HTR-8/SVneo (cell line): ENCODE measurements at places on chromosomes 2 and 18.

DNA sequence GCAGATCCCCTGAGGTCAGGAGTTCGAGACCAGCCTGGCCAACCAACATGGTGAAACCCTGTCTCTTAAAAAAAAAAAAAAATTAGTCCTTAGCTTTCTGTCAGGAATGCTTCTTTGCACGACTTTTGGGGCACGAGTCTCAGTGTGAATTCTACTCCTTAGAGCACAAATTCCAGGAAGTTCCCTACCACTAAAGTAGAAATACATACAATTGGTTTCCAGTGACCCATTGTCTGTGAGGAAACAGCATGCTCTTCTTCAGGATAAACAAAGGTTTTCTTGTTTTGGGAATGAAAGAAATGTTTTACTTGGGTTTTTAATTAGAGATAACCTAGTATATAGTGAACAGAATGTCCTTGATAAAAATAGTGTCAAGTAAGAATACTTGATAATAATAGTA is 23.7 kb downstream of the PSMA8 start:
- no peak for DNase-seq

DNA sequence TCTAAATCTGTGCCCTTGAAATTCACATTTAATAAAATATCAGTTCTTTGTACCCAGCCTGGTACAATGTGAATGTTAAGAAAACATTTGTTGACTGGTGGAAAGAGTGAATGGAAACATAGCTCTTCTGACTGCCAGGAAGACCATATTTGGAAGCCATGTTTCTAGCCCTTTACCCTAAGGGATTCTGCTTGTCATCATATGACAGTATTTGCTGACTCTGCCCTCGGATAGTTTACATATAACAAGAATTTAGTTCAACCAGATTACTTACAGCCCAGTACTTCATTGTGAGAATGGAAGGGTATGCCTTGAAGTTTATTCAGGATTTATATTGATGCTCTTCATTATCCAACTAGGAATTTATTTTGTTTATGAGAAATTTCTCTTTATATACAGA is 13.8 kb upstream of the KCNS3 start:
- DNase-seq: no peak

GRCh38 chr2:212344131-212344530 is 194.5 kb downstream of the ERBB4 start:
- DNase-seq: no peak

DNA sequence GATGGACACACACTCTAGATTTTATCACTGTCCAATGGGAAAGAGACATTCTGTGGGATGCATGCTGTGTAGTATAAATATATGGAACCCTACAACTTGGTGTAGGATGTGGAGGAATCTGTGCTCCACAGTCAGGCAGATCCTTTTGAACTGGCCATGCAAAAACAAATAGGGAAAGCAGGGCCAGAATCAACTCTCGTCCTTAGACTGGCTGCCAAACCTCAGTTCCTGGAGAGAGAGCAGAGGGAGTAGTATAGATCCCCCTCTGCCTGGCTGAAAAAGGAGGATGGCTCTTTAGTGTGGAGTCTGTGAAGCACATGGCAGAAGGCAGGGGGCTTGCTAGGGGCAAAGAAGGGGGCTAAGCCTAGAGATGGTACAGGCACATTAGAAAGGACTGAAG is 84.7 kb downstream of the LYPD6 start:
- DNase-seq: no peak

GRCh38 chr2:150607390-150607811 is 119.9 kb upstream of the RND3 start:
- no peak for DNase-seq

- no peak for DNase-seq
These were observed 155.2 kb downstream of the GALNT1 start for GRCh38 chr18:35736696-35737095.

GRCh38 chr2:177579486-177580036 is 187.0 kb downstream of the AGPS start:
- DNase-seq: no peak

- DNase-seq: no peak
These were observed at the start of gene ATP6V1C2 for GRCh38 chr2:10721396-10722251. TSS of gene ATP6V1C2 (plus strand) at chr2:10721630. CDS start at chr2:10722850, 1,220 bp downstream.

GRCh38 chr2:42931146-42931817 is 138.9 kb upstream of the HAAO start:
- no peak for DNase-seq

DNA sequence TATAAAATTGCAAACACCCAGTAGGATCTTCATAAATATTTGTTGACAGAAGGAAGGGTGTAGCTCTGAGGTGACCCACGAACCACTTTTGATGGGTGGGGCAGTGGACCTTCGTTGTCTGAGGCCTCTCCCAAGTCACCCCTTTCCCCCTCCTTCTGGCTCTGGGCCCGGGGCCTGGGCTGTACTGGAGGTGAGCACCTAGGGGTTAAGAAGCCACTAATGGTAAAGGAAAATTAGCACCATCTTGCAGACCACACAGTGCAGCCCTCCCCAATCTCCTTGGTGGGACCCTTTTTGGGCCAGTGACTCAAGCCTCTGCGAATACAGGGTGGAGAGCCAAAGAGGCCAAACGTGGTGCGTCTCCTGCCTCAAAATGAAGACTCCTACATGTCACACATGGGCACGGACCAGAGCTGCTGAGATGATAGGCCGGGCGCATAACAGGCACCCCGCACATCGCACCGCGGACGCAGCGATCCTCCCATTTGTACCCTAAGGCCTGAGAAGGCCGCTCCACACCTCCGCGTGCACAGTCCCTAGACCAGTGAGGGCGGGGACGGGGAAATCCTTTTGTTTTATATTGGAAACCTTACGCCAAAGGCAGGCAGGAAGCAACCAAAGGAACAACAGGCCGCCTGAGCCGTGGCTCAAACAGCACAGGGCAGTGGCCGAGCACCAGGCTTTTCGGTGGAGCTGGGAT is 31.9 kb upstream of the ATP6V1B1 start:
- DNase-seq: no peak

GRCh38 chr2:234496055-234496834 is 636 bp downstream of the ARL4C start:
- DNase-seq: no peak

DNA sequence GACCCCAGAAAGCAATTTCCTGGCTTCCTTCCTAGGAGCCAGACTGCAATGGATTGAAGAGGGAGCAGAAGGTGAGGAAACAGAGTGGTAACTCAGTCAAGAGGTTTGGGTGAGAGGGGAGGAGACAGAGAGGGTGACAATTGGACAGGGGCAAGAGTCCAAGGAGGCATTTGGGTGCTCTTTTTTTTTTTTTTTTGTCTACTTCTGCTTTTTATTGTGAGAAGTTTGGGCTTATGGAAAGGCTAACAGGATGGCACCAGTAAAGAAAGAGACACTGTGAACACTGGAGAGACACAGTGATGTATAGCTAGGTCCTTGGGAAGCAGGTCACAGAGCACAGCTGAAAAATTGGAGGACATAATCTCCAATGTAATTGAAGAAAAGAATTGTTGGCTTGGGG is 25.0 kb downstream of the CYBRD1 start:
- DNase-seq: no peak

- DNase-seq: no peak
These were observed 782.8 kb downstream of the BCL11A start for GRCh38 chr2:59770651-59771050.

DNA sequence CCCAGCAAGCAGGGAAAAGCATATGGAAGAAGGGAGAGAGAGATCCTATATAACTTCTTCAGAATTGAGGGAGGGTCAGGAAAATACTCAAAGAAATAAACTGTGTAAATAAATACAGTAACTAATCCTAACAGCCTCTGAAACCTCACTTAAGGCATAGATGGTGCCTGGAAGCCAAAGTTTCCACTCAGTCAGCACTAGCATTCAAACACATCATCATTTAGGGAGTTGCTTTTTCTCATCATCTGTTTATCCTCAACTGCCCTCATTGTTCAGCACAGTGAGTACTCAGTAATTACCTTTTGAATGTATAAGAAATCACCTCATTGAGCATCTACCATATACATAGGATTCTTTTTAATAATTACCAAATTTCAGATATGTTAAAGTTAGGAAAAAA is 262.9 kb downstream of the C1D start:
- no peak for DNase-seq

- DNase-seq: no peak
These were observed 15.3 kb upstream of the FN1 start for GRCh38 chr2:215451012-215451756.

DNA sequence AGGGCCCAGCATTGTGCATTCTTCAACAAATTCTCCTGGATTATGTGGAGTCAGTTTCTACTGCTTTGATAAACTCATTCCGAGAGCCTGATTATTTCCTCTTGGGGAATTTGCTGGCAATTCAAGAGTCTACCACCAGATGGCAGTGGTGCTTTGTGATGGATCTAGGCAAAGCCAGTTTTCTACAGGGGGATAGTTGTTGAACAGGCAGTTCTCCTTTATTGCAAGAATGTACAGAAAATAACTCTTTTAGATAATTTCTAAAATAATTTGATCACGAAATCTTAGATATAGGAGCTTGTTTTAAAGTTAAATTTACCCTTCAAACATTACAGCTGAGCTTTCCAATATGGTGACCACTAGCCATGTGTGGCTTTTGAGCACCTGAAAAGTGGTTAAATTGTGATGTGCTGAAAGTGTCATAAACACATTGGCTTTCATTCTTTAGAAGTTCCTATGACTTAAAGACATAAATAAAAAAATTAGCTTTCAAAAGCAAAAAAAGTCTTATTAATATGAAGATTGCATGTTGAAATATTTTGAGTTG is 66.7 kb upstream of the HAAO start:
- peak; percentile 76 for DNase-seq

DNA sequence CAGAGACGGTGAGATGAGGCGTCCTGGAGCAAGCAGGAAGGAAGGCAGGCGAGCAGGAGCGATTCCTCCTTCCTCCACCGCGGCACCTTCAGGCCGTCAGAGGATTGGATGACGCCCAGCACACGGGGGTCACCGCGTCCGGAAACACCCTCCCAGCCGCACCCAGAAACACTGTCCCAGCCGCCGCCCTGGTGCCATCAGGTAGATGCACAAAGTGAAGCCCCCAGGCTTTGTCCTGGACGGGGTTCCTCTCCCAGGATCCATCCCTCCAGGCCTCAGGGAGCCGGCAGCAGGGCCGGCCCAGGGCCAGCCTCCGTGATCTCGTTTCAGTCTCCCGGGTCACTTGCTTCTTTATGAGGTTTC is 31.5 kb downstream of the RTP5 start:
- DNase-seq: no peak

DNA sequence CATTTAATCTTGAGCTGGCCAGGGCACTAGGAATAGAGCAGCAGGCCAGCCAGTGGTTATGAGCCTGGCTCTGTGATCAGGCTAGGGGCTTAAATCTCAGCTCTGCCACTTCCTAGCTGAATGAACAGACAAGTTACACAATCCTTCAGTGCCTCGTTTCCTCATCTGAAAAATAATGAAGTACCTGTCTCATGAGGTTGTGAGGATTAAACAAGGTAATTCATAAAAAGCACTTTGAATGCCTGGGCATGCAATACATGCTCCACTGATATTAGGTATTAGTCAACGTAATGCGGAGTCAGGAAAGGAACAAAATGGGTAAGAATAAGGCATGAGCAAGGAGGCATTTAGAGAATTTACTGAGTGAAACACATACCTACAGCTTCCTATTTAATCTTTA is 100.2 kb downstream of the CCBE1 start:
- no peak for DNase-seq

DNA sequence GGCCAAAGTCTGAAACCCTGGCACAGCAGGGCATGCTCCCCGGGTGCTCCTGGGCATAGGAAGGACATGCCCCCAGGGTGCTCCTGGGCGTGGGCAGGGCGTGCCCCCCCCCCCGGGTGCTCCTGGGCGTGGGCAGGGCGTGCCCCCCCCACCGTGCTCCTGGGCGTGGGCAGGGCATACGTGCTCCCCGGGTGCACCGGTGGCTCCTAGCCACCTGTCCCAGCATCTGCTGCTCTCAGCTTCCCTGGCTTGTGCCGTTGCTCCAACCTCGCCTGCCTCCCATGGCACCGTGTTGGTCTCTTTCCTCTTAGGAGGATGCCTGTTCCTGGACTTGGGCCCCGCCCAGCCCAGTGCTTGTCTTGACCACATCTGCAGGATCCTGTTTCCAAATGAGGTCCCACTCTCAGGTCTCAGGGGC is 95.6 kb upstream of the CTDP1 start:
- DNase-seq: no peak

DNA sequence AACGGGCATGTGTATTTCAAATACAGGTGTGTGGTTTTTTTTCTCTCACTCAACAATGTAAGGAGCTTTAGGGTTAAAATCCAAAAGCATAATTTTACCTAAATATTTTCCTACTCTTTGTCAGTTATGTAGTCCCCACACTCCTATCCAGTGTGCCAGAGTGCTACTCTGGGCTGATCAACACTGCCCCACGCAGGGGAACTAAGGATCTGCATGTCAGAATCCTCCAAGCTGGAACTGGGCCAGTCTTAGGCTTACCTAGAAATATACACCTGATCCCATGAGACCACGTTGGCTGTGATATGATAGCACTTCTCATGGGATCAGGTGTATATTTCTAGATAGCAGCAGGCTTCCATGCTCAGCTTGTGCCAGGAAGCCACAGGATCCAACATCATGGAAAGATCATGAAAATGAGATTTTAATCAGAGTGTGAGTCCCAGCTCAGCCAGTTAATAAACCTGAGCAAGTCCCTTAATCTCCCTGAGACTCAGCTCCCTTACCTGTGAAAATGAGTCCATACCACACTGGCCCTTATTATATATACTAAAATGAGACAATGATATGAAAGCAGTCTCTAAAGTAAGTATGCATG is 29.7 kb downstream of the CCDC141 start:
- no peak for DNase-seq

DNA sequence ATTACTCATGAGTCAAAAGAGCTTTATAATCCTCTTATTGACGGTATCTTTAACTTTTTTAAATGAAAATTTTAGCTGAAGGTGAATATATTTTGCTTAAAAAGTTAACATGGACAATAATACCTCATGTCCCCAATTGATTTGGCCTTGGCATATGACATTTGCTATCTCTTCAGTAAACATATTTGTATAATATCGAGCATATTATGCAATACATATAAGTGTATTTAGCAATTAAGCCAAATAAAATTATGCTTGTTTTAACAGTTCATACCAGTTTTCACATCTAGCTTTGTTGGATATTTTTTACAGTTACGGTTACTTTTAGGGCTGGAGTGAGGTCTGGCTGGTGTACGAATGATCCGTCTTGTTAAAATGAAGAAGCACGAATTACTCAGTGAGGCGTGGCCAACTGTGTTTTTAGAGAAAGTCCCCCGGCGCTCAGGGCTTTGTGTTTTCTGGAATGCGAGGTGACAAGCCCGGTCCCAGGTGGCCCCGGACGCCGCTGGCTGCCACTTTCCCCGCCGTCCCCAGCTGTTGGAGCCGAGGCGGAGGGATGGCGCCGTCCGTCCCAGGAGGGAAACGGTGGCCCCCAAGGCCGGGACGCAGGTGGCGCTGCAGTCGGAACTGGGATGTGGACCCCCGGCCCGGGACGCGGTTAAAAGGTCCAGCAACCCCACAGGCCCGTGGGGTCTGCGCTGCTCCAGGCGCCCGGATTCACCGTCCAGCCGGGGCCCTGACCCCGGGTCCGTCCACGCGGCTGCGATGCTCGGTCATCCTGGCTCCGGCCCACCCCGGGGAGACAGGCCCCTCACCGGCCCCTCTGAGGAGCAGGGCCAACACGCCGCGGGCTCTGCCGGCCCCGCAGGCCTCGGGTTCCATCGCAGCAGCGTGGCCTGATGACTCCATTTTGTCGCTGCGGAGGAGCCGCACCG is 41.3 kb downstream of the TMEM18 start:
- no peak for DNase-seq

- peak; percentile 18 for DNase-seq
These were observed 335 bp downstream of the TRAK2 start for GRCh38 chr2:201450954-201451291.

GRCh38 chr18:63111671-63112402 is 207.7 kb downstream of the BCL2 start:
- no peak for DNase-seq

- no peak for DNase-seq
These were observed 7.4 kb upstream of the DDX1 start for GRCh38 chr2:15584316-15584715.
